ENCODE measurements at places on chromosomes 7 and 10.

- no peak for DNase-seq
These were observed 551.0 kb upstream of the AUTS2 start for GRCh38 chr7:69047151-69047754.

- DNase-seq = no peak
These were observed 1.1 kb upstream of the ZC3HAV1L start for GRCh38 chr7:139036901-139037300.

GRCh38 chr7:44073664-44074348 lies 8.4 kb upstream of the PGAM2 start:
- no peak for DNase-seq

- no peak for DNase-seq
These were observed 13.4 kb downstream of the BLNK start for GRCh38 chr10:96257944-96258343.

DNA sequence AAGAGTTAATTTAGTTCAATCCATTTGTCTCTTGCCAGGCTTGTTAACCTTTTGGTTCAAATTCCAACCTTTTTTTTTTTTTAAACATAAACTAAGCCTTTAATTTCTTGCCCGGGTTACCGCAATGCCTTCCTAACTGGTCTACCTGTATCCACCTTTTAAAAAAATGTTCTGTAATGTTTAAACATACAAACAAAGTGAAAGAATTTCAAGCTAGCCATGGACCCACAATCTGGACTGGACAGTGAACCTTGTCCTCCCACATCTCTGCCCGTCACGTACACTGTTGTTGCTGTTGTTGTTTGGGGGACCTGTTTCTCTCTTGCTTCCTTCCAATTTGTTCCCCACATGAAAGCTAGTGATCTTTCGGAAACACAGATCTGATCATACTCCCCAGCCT lies 724.7 kb upstream of the AUTS2 start:
- DNase-seq = no peak

DNA sequence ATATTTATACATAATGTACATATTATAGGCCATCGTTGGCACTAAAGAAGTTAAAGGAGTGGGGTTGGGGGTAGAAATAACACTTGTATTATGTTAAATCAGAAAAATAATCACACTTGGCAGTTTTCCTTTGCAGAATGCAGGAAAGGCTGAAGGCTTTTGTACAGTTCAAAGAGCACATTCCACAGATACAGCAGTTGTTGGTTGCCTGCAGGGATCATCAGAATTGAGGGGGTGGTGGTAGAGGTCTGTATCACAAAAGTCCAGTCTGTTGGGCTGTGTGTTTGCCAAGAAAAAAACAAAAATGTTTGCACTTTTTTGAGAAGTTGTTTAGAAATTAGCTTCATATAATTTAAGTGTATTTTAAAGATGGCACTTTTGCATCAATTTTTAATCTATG lies 231.8 kb upstream of the FOXP2 start:
- DNase-seq = no peak

DNA sequence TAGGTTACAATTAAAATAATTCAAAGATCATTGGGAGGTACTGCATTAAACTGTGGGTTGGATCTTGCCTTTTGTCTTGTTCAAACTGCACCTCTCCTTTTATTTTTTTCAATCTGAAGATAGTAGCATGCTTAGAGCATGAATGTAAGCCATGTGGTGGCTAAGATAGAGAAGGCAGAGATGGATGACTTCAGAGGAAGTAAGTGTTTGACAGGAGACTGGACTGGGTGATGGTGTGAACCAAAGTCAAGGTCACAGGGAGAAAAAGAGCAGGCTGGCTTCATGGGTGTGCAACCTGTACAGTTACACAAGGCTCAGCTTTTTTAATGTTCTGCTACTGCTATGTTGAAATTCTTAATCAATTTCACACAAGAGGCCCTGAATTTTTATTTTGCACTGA lies 85.6 kb downstream of the ZEB1 start:
- no peak for DNase-seq

DNA sequence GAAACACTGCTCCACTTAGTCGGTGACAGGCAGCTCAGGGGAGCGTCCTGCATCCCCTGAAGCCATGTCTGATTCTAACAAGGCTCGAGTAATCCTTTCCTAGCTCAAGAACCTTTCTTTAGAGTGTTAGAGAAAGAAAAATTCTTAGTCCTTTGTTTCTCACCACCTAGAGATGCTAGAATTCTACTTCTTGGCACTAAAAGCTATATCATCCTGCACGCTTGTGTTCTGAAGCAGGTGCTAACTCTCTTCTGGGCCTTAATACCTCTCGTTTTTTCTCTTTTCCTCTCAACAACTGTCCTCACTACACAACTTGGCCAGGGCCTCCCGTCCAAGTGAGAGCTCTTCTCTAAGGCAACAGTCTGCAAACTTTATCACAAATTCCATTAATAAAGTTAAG lies at the start of gene LYZL2:
TSS of gene LYZL2 (minus strand) at position 101 of the 400 bp plus-strand sequence. CDS start 2,838 bp downstream, outside the sequence.
- no peak for DNase-seq

- DNase-seq = no peak
These were observed 199.3 kb downstream of the FRMD4A start for GRCh38 chr10:14131261-14131960.

Measured in T47D (cell line).